Stimulated activated CD8-positive, alpha-beta memory T cell treated with anti-CD3 and anti-CD28 coated beads, Interleukin-15, amount 100 ng/mL, for 24 hours (primary cell): ENCODE measurements at places on chromosomes 5 and 9.

GRCh38 chr5:95669540-95669939 is 13.3 kb downstream of the SPATA9 start:
- no peak for DNase-seq

GRCh38 chr9:114202849-114203248 is 47.5 kb downstream of the COL27A1 start:
- DNase-seq = no peak

DNA sequence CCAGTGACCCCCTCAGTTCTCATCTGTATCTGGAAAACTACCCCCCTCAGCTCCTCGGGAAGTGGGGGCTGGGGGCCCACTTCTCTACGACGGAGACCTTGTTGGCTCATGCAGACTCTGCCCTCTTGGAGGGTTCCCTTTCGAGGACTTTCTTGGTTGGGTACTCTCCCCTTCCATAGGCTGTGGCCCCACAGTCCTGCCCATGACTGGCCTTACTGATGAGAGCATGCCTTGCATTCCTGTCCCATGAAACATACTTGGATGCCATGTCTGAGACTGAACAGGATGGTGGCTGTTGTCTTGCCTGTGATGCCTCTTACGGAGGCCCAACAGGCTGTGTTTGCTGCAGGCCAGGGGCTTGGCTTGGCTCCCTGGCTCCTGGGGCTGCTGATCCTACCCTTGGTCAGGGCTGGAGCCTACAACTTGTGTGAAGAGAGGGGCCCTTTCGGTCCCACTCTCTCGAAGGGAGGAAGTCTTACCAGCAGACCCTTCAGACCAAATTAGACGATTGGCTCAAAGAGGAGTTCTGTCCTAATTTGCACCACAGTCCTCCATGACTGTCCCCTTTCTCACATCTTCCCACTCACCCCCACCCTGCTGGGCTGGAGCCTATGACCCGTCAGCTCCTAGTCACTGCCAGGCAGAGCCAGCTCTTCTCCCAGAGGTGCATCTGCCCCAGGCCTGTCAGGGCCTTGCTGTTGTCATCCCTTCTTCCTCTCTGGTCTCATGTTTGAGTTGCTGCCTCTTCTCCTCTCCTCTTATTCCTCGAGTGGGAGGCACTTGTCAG is 109.9 kb downstream of the CACNA1B start:
- DNase-seq = no peak

- no peak for DNase-seq
These were observed 165.8 kb upstream of the ANKH start for GRCh38 chr5:15037247-15037908.
